CD4-positive, alpha-beta T cell treated with Interleukin-1 beta for 1 hour (primary cell): ENCODE measurements at places on chromosomes 11 and 22.

DNA sequence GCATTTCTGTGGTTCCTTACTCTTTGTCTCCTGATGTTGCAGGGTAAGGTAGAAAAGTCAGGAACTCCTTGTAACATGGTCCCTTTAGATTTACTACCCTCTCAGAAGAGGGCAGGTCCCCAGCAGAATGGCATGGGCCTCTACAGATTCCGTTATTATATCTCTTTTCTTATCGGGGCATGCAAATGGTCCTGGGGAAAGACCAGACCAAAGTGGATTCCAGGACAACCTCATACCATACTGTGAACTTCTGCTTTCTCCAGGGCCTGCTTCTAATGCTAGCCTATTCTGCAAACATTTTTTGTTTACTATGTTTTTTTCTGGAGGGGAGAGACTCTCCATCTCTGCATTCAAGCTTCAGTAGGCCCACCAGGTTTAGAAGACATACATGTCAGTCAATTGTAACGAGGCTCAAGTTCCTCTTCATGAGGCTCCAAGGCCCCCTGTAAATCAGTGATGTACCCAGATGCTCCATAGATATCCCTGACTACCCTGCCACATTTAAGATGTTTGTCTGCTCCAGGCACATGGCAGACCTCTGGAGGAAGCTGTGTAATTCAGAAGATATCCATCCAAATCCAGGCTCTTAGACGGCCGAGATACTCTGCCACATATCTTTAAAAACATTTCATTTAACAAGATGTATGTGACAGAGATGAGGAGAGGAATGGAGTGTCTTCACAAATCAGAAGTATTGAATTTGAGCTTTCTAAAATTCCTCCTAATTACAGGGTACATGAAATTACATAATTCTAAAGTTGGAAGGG, 8.5 kb upstream of the ME3 start:
- DNase-seq: no peak

DNA sequence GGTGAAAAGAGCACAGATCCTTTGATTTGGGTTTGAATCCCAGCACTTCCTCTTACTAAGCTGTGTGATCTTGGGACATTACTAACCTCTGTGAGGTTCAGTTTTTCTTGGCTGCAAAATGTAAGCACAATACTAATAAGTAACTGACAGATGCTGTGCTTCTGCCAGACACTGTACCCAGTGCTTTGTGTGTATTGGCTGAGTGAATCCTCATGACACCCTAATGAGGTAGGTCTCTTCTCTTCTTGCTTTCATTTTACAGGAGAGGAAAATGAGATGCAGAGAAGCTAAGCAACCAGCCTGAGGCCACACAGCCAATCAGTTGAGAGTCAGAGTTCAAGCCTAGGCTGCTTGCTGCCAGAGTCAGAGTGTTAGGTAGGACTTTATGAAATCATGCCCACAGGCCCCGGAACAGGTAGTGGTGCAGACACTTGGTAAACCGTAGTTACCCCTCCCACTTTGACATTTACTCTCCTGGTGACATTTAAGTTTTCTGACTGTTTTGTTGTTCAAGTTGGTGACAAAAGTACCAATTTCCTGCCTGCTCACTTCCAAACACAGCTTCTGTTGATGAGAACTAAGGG, 21.2 kb downstream of the PTPRJ start:
- peak; percentile 89 for DNase-seq

GRCh38 chr11:104999721-105000120, 23.2 kb downstream of the CASP5 start:
- DNase-seq: no peak

DNA sequence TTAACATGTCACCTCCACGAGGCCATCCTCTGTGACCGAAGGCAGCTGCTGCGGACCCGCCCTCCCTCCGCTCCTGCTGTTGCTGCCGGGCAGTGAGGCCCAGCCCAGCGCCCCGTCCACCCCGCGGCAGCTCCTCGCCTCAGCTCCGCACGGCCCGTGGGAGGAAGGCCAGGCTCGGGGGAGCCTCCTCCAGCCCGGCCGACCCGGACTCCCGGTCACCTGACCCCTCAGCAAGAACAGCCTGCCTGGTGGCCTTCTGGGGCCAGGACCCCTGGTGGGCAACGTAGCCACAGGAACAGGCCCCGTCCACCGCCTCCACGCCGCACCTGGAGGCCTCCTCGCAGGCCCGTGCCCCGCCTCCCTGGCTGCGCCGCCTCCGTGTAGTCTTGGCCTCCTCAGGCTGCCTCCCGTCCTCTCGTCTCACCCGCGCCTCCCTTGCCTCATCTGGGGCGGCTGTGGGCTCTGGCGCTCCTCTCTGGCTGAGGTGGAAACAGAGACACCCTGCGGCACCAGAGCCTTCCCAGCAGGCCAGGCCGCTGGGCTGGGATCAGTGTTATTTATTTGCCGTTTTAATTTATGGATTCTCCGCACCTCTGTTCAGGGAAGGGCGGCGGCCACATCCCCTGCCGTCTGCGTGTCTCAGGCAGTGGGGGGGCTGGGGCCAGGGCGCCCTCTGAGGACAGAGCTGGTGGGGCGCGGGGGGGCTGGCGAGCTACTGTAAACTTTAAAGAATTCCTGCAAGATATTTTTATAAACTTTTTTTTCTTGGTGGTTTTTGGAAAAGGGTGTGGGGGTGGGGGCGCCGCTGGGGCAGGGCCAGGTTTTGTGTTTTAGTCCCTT, 25.4 kb downstream of the MOB2 start:
- DNase-seq: no peak

GRCh38 chr22:30920407-30920806, 48.2 kb downstream of the MORC2 start:
- DNase-seq: peak; percentile 85

DNA sequence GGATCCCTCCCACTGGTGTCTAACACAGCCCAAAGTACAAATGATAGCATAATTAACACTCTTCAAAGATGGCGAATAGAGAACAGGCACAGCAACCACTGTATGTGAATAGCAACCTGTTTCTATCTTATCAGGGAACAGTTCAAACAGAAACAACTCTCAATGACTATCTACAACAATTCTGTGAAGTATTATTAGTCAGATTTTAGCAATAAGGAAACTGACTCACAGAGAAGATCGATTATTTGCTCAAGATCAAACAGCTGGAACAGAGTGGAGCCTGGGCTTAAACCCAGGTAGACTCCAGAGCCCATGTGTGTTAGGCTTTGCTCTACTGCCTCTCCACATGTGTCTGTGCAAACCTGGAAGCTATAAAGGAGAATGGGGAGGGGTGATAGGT, 88.7 kb downstream of the C11orf58 start:
- DNase-seq: no peak

DNA sequence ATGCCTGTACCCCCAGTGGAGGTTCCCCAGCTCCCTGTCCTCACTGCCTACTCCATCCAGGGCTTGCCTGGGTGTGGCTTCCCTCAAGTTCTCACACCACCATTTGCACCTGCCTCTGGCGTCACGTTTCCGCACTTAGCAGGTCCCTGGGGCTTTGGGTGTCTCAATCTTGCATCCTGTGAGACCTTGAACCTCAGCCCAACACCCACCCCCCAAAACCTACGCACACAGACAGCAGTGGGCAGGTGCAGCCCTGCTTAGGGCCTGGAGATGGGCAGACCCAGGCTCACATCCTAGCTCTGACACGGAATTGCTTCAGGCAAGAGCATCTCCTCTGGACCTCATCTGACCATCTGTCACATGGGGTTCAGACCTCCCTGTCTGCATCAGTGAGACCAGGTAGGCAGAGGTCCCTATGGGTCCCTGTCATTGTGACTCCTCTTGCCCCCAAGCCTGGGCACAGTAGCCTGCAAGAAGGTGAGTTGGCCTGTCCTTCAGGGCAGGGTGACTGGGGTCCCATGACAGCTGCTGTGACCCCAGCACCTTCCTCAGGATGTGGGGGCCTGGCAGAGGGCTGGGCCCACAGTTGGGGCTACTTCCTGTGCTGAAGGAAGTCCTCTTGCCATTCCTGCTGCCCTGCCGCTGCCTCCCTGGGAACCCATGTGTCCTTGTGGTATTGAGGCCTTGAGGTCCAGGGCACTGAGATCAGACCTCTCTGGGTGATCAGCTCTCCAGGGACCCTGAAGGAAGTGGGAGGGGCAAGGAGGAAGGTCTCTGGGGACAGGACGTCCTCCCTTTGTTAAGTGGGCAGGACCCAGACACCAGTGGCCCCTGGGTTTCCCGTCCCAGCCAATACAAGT, 2.0 kb downstream of the SIPA1 start:
- DNase-seq: peak; percentile 95

GRCh38 chr11:35413598-35413997, 5.8 kb downstream of the SLC1A2 start:
- DNase-seq: no peak

DNA sequence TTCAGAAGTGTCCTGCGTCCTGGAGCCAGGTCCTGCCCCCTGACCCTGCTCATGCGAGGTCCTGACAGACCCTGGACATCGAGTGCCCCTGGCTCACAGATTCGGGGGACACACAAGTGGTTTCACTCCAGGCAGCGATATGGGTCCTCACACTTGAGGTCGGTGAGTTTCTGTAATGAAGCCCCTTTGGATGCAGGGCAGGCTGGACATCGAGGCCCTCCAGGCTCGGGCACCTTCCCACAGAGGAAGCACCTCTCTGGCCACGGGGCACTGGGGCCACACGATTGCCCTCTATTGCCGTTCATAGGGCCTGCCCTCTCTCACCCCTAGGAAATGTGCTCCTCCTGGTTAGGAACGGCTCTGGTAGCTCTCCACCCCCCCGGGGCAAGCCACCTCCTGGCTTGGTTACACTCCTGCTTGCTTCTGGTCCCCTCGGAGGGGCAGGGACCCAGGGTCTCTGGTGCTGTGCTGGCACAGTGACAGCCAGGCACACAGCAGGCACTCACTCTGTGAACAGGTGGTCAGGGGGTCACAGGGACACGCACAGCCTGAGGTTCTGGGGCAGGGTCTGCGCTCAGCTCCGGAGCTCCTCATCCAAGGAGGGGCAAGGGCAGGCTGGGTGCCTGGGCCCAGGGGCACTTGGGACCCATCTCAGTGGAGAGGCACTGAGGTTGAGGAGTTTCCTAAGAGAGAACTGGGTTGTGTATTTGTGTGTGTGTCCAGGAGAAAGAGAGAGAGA, 907.7 kb downstream of the BRD1 start:
- DNase-seq: no peak

- no peak for DNase-seq
Observed at GRCh38 chr22:38083931-38084631, at the start of gene SLC16A8. Gene SLC16A8 (minus strand): TSS chr22:38084184. CDS start chr22:38082873, 1,311 bp downstream.

GRCh38 chr22:39522567-39523300, 2.4 kb downstream of the ATF4 start:
- DNase-seq: no peak

DNA sequence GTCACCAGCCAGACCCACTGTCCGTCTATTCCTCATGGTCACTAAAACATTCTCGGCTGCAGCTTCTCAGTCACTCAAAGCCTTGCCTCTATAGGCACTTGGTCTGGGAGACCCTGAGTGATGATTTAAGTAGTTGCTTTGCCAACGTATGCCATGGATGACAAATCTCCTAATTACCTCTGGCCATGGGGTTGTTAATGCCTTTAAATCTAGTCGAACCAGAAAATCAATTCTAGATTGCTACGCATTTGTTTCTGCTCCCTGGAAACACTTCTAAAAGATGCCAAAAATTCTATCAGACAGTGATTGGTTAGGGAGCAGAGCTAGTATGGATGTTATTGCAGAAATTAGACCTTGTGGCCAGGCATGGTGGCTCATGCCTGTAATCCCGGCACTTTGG, 57.0 kb upstream of the RTL6 start:
- no peak for DNase-seq

DNA sequence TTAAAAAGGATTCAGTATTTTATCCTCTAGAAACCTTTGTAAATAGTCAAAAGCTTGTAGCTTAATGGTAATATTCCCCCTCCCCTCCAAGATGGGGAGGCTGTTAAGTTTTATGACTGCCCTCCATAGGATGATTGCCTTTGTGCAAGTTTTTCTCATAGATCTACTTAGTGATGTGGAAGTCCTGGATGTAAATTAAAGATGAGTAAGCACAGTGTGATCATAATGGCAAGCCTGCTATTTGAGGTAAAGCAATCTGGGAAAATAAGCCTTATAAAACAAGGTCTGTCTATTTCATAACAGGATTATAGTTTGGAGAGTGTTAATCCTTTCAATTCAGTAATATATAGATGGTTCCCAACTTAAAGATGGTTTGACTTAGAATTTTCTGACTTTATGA, 216.3 kb downstream of the DDX10 start:
- DNase-seq: no peak

GRCh38 chr11:101429703-101430540, 153.9 kb downstream of the TRPC6 start:
- no peak for DNase-seq

- no peak for DNase-seq
Observed at GRCh38 chr11:83773950-83774880, 488.0 kb upstream of the CCDC90B start.

GRCh38 chr11:23711981-23712380, 784.9 kb upstream of the LUZP2 start:
- no peak for DNase-seq

GRCh38 chr11:58561394-58562098, 14.1 kb downstream of the LPXN start:
- DNase-seq: no peak

DNA sequence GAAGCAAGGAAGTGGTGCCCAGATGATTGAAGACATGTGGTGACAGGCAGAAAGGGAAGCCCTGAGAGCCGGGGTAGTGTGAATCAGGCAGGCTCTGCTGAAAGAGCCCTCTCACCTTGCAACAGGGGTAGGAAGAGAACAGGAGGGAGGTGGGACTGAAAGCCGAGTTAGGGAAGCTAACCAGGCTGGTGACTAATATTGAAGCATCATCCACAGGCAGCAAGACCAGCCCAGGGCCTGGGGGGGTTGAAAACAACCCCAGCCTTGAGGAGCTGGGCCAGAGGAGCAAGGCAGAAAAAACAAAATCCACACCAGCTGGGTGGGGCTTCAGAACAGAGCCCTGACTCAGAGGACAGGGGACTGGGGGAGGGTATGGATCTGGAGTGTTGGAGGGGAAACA, 35.0 kb upstream of the CRTAM start:
- DNase-seq: no peak

GRCh38 chr22:20565079-20565734, 57.8 kb downstream of the MED15 start:
- no peak for DNase-seq

- no peak for DNase-seq
Observed at GRCh38 chr22:45150139-45150538, 13.6 kb upstream of the NUP50 start.

DNA sequence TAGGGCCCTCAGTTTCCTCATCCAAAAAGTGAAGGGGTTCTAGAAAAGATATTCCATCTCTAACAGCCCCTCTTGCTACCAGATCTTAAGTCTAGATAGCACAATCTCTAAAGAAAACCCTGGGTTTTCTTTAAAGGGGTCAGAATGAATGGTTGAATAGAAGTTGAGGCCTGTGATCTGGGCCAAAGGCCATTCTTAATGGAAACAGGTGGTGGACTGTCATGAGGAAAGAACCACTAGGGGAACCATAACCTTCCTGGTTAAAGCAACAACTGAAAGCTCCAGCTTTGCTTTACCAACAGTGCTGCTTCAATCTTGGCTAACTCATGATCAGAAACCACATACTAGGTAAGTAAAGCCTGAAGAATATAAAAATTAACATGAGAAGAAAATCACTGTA, 1.8 kb downstream of the CELF1 start:
- peak; percentile 29 for DNase-seq

DNA sequence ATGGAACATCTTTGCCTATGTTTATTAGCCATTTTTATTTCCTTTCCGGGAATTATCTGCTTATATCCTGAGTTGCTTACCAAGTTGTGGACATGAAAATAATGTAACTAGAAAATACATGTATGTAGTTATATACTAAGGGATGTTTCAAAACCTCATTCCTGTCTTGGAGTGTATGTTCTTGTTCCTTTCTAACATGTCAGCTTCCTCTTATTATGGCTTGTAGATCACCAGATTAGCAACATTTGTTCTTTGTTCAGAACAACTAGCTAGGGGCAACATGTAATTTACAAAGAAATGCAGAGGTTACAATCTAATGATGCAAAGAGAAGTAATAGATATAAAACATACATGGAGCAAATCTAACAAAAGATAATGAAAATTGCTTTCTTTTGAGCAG, 13.1 kb upstream of the TMEM123 start:
- DNase-seq: no peak
